ENCODE measurements at places on chromosomes 16 and 17. TPM values are rescaled to one million over a fixed set of nuclear protein-coding genes. Genes with fewer than 3 reads are reported as not detected.

DNA sequence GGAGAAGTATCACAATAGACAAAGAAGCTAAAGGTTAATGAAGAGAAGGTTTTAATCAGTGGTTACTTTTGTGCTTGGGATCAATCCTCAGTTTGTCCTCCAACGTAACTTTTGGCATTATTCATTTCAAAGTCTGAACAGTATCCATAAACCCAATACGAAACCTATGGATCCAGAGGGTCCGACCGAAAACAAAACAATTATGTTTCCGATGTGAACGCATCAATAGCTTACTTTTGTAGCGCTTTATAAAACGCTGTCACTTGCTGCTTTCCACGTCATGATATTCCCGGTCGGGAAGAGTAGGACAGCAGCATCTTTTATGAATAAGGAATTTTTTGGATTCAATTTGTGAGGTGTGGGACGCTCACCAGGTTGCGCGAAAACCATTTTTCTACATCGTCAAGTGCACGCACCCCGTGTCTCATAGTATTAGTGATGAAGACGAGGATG is 383.8 kb downstream of the ZFHX3 start:
- DNase-seq, result no peak

GRCh38 chr17:7479213-7480088 is at the start of gene ZBTB4:
ZBTB4 (minus strand) TSS chr17:7479631; CDS start chr17:7466801, 12,830 bp downstream.
- peak; percentile 44 for DNase-seq

- DNase-seq, result no peak
These were observed 44.8 kb upstream of the PMFBP1 start for GRCh38 chr16:72216767-72217166.

DNA sequence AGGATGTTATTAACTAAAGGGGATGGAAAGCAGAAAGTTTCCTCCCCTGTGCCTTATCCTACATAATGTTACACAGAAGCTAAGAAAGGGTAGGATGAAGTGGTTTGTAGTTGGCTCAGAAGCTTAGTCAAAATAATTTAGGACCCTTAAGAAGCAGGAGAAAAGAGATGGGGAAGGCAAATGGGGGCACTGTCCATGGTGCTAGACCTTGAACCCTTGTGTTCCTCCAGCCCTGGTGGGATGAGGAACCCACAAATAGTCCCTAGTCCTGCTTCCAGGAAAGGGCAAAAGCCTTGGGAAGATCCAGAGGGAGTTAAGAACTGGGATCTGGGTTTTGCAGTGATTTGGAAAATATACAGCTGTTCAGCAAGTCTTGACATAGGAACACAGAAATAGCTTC is 54.5 kb downstream of the SLC5A11 start:
- no peak for DNase-seq

DNA sequence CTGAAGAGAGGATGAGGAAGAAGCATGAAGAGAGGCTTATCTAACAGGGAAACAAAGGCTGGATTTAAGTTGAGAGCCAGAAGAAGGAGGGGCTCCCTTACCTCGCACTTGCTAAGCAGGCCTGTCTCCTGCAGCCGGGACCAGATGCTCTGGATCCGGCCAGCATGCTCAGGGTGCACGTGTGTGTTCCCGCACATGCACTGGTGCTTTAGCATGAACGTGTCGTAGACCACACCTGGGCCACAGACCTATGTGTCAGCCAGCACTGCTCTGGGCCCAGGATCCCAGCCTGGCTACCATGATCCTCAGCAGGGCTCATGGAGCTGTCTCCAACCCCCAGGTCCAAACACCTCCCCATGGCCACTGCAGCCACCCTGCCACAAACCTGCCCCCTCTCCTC is 14.4 kb downstream of the G6PC3 start:
- no peak for DNase-seq

- DNase-seq, result no peak
These were observed 9.2 kb downstream of the TELO2 start for GRCh38 chr16:1502092-1503004.

DNA sequence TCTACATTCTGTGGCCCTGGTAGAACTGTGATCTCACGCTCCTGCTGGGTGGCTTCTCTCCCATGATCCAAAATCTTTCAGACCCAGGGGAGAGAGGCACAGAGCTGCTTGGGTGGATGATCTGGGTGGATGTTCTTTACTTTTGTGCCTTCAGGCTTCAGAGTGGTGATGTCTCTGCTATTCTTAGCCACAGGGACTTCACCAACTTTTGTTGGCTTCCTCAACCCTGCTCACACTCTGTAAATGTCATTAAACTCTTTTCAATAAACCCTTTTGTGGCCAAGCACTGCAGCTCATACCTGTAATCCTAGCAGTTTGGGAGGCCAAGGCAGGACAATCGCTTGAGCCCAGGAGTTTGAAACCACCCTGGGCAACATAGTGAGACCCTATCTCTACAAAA is 7.6 kb downstream of the CLEC10A start:
- no peak for DNase-seq

DNA sequence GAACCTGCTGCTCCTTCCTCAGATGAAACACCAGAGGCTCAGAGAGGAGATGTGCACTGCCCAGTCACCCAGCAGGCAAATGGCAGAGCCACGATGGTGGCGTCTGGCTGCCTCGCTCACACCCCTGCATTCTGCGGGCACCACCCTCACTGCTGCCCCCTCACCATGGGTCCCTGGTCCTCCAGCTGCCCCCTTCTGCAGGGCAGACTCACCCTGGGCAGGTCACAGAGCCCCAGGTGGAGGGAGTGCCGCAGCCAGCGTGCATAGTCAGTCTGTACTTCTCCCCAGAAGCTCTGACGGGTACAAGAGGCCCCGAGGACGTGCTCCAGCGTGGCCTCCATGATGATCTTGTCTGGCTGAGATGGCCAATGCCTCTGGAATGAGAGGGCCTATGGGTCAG is 52.9 kb downstream of the RMI2 start:
- DNase-seq, result no peak

- no peak for DNase-seq
These were observed 11.2 kb downstream of the BCL7C start for GRCh38 chr16:30882429-30883310.

- no peak for DNase-seq
These were observed 15.1 kb upstream of the LASP1NB start for GRCh38 chr17:38910325-38910724.

- no peak for DNase-seq
These were observed 97.1 kb upstream of the HS3ST3A1 start for GRCh38 chr17:13698832-13699231.

DNA sequence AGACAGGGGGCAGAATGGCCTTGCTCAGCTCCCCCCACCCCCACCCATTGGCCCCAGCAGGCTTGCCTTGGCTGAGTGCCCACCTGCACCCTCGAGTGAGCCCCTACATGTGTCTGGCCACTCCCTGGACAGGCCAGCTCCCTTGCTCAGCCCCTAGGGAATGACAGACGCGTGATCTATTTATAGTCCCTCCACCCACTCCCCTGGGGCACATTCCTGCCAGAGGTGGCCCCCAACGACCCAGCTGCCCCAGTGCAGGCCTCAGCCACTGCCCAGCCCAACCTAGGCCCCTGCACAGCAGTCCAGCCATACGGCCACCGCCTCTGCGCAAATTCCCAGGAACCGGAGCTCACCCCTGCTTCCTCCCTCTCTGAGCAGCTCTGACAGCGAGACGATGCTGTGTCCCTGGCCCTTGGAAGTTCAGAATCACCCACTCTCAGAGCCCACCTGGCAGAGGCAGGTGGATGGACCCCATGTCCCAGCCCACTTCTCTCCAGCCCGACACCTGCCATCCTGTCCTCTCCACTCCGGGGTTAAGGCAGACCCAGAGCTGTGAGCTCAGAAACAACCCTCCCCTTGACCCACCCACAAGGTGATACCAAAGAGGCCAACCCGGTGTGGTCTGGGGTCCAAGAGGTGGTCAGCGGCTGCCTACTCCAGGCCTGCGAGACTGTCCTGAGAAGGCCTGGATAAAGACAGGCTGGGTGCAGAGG is 11.5 kb upstream of the P2RX1 start:
- DNase-seq, result no peak

DNA sequence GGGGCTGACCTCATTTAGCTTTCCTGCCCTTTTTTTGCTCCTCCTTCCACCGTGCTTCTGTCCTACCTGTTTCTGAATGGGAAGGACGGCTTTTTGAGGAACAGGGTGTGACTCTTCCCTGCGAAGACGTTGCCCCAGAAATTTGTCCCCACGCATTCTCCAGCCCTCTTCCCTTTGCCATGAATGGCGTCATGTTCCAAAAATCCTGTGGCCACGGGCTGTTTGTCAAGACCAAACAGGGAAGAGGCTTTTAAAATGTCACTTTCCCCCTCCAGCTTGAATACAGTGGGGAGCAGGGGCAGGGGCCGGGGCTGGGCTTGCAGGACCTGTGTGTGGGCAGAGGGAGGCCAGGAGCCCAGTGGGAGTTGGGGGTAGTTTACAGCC is 13.9 kb downstream of the MPRIP start:
- DNase-seq, result no peak

DNA sequence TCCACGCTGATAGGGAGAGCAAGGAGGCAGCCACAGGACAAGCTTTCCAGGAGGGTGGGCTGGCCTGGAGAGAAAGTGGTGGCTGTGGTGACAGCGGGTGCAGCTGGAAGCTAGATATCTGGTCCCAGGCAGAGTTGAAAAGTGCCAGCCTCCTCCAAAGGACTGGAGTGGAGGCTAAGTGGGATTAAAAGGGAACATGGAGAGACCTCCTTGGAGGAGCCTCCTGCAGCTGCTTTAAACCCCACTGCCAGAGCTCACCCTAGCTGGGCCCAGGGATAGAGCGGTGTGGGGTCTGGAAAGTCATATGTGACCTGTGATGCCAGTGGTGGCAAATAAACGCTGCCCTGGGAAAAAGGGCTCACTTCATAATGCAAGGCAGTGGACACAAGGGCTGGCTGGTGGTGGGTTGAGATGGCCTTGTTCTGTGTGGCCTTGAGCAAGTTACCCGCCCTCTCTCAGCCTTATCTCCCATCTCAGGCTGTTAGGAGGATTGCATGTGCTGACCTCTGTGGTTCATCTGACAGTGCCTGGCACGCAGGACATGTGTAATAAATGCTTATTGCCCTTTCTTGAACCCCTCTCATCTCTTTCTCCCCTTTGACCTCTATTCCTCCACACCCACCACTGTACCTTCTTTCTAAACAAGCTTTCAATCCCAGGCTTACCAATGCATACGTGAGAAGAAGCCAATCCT is 61.0 kb upstream of the LGALS9 start:
- no peak for DNase-seq

GRCh38 chr16:9033125-9033830 is 58.2 kb upstream of the HAPSTR1 start:
- DNase-seq, result peak; percentile 41

GRCh38 chr16:27945233-27945973 is 118.1 kb downstream of the GSG1L start:
- no peak for DNase-seq

DNA sequence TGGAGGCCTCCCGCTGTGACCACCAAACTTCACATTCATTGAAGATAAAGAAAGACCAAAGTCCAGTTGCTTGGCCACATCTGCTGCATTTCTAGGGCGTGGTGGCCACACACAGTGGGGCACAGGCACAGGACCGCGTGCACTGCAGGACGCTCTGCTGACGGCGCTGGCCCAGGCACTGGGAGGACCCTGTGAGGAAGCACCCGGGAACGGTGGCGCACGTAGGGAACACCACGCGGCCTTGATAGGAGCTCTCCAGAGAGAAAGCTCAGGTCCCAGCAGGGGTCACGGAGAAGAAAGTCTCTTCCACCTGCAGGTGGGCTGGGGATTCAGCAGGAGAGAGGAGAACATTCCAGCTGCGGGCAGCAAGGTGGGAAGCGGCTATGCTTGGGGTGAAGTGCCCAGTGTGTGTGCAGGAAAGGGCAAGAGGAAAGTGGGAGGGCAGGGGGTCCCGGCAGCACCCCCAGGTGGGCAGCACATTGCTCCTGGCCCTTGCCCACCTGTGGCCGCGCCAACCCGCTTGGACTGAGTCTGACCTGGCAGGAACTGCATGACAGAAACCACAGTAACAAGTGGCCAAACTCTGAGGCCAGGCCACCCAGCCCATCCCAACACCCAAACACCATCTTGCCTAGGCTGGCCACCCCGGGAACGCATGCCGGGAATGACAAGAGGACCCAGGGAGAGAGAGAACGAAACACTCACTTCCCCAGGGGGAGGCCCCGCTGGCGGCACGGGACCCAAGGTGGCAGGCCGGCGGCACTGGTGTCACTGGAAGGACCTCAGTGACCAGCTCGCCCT is 32.8 kb downstream of the TBC1D16 start:
- no peak for DNase-seq

DNA sequence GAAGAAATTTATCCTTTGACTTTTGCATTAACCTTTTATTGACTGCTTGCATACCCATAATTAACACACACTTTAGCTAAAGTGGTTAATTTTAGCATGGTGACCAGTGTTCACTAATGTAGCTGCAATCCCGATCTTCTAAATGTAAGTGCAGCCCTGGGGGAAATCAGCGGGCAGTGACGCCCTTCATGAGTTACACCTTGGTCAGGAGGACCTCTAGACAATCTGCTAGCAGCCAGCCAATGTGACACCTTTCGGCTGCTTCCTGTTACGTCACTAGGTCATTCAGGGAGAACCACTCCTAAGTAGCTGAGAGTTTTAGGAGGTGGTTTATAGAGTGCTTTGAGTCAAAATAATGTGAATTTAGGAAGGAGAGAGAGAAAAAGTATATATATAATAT is 180.5 kb downstream of the IRX3 start:
- no peak for DNase-seq

DNA sequence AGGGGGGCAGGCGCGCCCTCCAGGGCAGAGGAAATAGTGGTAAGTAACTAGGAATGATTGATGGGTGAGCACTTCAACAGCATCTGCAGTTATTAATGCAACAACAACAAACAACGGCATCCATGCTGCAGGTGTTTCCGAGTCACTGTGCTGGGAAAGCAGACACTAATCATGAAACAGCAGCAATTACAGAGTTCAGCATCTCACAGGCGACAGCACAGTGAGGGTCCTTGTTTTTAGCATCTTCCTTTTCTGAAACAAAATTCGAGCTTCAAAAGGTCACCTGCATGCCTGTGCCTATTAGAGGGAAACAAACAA is 191.9 kb downstream of the SLC39A11 start:
- peak; percentile 83 for DNase-seq

DNA sequence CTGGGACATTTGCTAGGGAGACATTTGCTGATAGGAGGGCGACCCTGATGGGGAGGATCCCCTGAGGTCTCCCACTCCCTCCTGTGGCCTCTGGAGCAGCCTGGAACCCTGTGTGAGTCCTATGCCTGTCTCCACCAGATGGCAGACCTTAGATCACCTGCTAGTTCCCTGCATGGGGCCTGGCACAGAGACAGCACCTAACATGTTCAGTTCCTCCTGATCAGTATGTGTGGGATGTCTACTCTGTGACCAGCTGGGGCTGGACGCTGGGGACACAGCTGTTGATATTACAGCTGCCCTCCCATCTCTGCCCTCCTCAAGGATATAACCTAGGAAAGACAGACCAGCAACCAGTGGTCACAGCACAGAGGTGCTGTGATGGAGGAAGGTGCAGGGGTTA is 1.1 kb upstream of the ADCY7 start:
- no peak for DNase-seq

The MC1R gene
- 4.0 TPM for total RNA-seq

The SPATA22 gene
- not detected for total RNA-seq

The CDH5 gene
- total RNA-seq, result 804 TPM

The CCL17 gene
- not detected for total RNA-seq

The ENPP7 gene
- not detected for total RNA-seq

All from endothelial cell of umbilical vein (primary cell).